ENCODE measurements at places on chromosomes 12 and 14. TPM values are rescaled to one million over a fixed set of nuclear protein-coding genes. Genes with fewer than 3 reads are reported as not detected.

The RERGL gene
- 1.7 TPM for total RNA-seq

The TESPA1 gene
- total RNA-seq = not detected

The OR6C3 gene
- not detected for total RNA-seq

The P2RX2 gene
- not detected for total RNA-seq

The ETFBKMT gene
- total RNA-seq = 3.4 TPM

The FRMD6 gene
- total RNA-seq = 20.3 TPM

The OVCH1 gene
- total RNA-seq = 1.2 TPM

The TMEM63C gene
- 10.8 TPM for total RNA-seq

The TGM1 gene
- total RNA-seq = 0.94 TPM

The SRRM4 gene
- 6.4 TPM for total RNA-seq

The TMEM119 gene
- 2.2 TPM for total RNA-seq

The MYO1A gene
- not detected for total RNA-seq

The PPP1R36 gene
- 1.4 TPM for total RNA-seq

The OR6C2 gene
- not detected for total RNA-seq

The MORN3 gene
- 2.8 TPM for total RNA-seq

The BMAL2 gene
- total RNA-seq = 62.2 TPM

The FOXM1 gene
- 1.1 TPM for total RNA-seq

The PTPRQ gene
- 1.9 TPM for total RNA-seq

The SARNP gene
- total RNA-seq = 84.7 TPM

The KRT6A gene
- 0.62 TPM for total RNA-seq

The ACSS3 gene
- total RNA-seq = 8.9 TPM

The RD3L gene
- total RNA-seq = not detected

The IL22 gene
- total RNA-seq = not detected

The TAS2R43 gene
- 13.6 TPM for total RNA-seq

The FITM1 gene
- total RNA-seq = not detected

The INHBE gene
- not detected for total RNA-seq

The LRRIQ1 gene
- total RNA-seq = 7.0 TPM

The KIF26A gene
- total RNA-seq = 13.1 TPM

The FAM181A gene
- total RNA-seq = 3.0 TPM

The P2RX7 gene
- total RNA-seq = 2.7 TPM

The RNASE7 gene
- total RNA-seq = not detected

The NELL2 gene
- 1,331 TPM for total RNA-seq

The ARMH4 gene
- 99.4 TPM for total RNA-seq

The AQP5 gene
- 0.62 TPM for total RNA-seq

The PRR4 gene
- total RNA-seq = 4.8 TPM

The CYP46A1 gene
- 2.3 TPM for total RNA-seq

The RDH16 gene
- 0.62 TPM for total RNA-seq

The CD163L1 gene
- total RNA-seq = 1.7 TPM

The KLHDC1 gene
- total RNA-seq = 15.9 TPM

The OR6C70 gene
- not detected for total RNA-seq

The SLC38A4 gene
- 0.94 TPM for total RNA-seq

The CDK2 gene
- 6.7 TPM for total RNA-seq

The MYH6 gene
- total RNA-seq = not detected

The PGF gene
- total RNA-seq = 2.0 TPM

The AQP2 gene
- not detected for total RNA-seq

The STYK1 gene
- total RNA-seq = 6.7 TPM

The ADSS1 gene
- total RNA-seq = 4.8 TPM

The NAV3 gene
- 313 TPM for total RNA-seq

The PMCH gene
- not detected for total RNA-seq

The RPS26 gene
- 61.3 TPM for total RNA-seq

The LBHD2 gene
- not detected for total RNA-seq

The NPAS3 gene
- 44.6 TPM for total RNA-seq

The TAS2R42 gene
- total RNA-seq = not detected

The CCDC198 gene
- total RNA-seq = not detected

The GNB3 gene
- total RNA-seq = 0.94 TPM

The FSCB gene
- not detected for total RNA-seq

The CD4 gene
- 2.3 TPM for total RNA-seq

The INHBC gene
- not detected for total RNA-seq

The EIF2S3B gene
- total RNA-seq = 1.9 TPM
